RPMI7951 (cell line): ENCODE measurements at places on chromosomes 16 and 17. TPM values are rescaled to one million over a fixed set of nuclear protein-coding genes. Genes with fewer than 3 reads are reported as not detected.

DNA sequence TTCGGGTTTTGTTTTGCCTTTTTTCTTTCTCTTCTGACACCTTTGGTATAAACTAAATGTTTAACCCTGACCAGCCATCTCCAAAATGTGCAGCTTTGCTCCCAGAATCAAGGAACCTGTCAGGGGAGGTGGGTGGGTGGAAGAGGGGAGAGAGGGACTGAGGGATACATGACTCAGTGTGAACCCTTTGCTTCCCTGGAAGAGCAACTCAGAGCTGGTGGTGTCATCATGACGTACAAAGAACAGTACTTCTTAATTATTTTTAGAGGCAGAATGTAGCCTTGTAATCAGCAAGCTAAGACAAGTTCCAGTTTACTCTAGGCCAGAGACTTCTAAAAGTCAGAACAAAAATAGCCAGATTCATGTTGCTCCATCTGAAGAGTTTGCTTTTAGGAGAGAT is 119.6 kb upstream of the HAS3 start:
- DNase-seq, result no peak

- peak; percentile 58 for DNase-seq
Observed at GRCh38 chr16:48113001-48113400, 42.8 kb downstream of the ABCC12 start.

DNA sequence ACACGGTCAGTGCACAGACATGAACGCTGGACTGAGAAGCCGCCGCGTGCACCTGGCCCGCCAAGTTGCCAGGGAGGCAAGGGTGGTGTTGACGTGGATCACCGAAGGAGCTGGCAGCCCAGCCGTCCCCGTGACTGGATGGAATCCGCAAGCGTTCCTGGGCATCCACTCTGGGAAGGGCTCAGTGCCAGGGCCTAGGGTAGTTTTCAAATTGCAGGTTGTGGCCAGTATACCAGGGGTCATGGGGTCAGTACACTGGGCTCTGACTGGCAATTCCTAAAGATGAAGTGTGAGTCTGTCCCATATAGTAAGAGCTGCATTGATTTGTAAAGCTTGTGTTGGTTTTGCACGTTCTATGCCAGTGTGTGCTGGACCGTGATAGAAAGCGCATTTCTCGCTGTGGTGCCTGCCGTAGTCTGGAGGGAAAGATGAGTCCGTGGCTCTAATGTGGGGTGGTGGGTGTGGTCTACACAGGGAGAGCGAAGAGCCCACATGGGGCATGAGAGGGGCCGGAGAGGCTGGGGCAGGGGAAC is 21.1 kb upstream of the METRNL start:
- no peak for DNase-seq

- no peak for DNase-seq
Observed at GRCh38 chr17:57436565-57436964, 180.2 kb downstream of the MSI2 start.

DNA sequence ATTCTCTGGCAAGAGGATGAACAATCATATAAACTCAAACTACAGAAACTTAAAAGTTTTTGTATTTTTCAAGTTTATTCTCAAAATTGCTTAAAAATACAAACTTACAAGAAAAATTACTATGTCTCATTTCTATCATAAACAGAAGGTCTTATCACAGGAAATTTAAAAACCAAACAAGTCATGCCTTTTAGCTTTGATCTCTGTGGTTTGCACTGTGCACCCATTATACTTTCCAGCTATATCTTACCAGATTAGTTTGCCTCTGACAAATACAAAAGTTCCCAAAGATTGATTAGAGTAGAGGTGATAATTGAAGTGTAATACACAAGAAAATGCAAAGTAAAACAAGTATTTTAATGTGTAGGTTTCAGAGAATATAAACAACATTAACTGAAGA is 117.4 kb downstream of the MYO1D start:
- DNase-seq, result no peak

KRTAP3-3 gene
- total RNA-seq, result not detected in 2 replicates

TAOK1 gene
- 25.7 and 30.2 TPM in 2 replicates for total RNA-seq

GUCY2D gene
- not detected in 2 replicates for total RNA-seq
